ENCODE measurements at places on chromosomes 16 and 17.

- DNase-seq, result no peak
Measured at GRCh38 chr17:68048996-68049395, 13.5 kb downstream of the KPNA2 start.

GRCh38 chr17:47423406-47424295, 99.9 kb downstream of the EFCAB13 start:
- no peak for DNase-seq

DNA sequence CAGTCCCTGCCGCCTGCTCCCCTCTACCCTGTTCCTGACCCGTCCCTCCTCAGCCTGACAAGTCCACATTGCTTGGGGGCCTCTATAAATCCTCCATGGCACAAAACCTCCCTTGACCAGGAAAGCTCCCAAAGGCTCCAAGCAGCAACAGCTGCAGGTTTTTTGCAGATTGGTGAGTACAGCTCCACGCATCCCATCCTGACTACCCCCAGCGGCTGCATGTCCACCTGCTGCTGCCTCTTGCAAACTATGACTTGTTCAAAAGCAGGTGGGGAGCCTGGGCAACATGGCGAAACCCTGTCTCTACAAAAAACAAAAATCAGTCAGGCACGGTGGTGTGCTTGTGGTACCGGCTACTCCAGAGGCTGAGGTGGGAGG, 122.8 kb downstream of the ANKRD11 start:
- no peak for DNase-seq

- DNase-seq, result no peak
Measured at GRCh38 chr16:54720259-54720658, 210.4 kb upstream of the IRX5 start.

DNA sequence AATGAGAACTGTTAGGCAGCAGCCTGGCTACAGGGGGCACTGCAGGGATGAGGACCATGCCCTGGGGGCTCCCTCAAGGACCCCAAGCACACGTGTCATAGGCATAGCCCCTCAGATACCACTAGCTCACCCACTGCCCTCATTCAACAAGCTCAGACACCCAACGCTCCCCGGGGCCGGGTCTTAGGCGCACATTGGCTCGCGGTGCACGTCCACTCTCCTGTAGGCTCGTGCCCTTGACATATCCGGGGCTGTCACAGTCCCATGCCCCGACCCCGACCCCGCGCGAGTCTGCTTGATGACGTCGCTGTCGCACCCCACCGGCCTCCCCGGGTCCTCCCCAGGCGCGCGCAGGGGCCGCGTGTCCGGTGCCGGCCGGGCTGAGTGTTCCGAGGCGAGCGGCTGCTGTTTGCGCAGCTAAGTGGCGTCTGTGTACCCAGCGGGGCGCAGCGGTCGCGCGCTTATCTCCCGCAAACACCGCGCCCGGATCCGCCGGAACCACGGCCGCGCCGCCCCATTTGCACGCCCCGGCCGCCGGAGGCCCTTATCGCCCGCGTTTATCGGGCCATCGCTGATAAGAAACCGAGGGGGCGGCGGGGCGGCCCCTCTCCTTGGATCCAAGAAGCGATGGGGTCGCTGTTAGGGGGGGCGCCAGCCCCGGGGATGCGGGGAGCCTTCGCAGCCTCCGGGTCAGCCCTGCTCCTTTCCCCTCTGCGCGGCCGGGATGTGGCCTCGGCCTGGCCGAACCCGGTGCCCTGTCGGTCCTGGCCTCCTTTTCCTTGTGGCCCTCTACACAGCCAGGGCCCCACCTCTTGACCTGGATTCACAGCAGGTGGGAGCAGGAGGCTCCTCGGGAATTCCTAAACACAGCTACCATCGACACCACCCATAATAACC, 20.7 kb upstream of the NAGS start:
- no peak for DNase-seq

- DNase-seq, result no peak
Measured at GRCh38 chr17:4939546-4939795, 375 bp downstream of the SLC25A11 start.

GRCh38 chr16:17420816-17421215, 49.9 kb downstream of the XYLT1 start:
- DNase-seq, result no peak
